Activated CD8-positive, alpha-beta memory T cell treated with anti-CD3 and anti-CD28 coated beads for 48 hours (primary cell): ENCODE measurements at places on chromosomes 12 and 14.

DNA sequence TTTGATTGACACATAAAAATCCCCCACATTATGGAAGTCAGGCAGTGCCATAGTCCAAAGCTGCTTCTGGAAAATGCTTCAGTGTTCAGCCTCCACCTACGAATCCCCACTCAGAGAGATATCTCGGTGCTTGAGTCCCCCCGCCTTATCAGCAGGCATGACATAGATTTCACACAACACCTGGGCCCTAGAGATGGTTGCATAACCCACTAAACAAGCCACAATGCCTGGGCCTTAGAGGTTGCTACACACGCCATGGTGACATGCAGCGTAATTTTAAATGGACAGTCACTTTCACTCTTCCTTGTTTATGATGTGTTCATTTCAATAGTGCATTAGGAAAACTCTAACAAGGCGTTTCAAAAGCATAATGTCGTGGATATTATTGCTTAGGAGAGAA lies 38.0 kb downstream of the CCDC60 start:
- DNase-seq = no peak

DNA sequence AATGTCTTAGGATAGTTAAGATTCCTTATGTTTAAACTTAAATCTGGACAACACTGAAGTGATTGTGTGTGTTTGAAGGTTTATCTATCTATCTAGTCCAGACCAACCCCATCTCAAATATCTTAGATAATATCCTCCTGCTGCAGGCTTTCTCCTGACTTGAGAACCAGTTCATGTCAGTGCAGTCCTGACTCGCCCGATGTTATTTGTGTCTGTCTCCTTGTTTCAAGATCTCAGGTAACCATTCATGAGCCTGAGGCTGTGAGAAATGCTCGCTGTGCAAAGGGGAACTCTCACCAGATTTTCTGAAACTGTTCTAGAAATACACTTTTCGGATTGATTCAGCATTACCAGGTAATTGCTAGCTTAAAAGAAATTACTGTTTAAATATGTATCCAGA lies 356.2 kb downstream of the SNAPC1 start:
- no peak for DNase-seq

DNA sequence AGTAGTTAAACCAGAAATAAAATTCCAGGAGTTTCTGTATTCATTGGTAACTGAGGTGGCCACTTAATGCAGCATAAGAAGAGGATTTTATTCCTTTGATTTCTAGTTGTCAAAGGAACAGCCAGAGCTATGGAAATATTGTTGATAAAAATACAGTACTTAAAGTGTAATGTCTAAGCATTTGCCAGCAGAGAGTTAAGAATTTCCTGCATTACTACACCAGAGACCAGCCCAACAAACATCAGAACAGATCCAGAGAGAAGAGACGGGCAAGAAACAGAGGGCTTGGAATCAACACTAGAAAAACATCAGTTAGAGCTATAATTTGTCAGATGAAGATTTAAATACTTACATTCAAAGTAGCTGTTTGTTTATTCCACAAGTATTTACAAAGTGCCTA lies 77.9 kb downstream of the ST8SIA1 start:
- DNase-seq = no peak

GRCh38 chr14:50795142-50795541 lies 35.8 kb downstream of the NIN start:
- no peak for DNase-seq

DNA sequence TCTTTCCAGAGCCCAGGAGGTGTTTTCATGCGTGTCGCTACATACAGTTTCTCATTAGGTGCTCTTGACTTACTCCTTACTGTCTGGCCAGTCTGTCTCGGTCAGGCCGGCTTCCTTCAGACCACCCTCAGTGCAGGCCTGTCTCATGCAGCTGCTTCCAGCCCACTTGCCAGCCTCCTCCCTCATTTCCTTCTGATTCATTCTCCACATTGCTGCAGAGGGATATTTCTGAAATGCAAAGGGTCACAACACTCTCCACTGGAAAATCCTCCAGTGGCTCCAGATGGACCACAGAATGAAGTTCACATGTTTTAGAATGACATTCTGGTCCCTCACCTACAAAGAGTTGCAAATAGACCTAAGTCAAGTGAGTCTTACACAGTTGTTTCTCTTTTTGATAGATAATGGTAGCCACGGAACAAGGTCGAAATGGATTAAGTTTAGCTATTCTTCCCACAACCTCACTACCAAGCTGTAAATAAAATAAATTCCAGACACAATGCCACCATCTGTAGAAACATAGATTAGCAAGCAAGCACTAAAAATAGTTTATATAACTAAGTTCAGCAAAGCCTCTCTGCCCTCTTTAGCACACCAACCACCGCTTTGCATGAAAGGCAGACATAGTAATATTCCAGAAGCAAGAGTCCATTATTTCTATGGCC lies 146.9 kb downstream of the ESR2 start:
- DNase-seq = no peak

DNA sequence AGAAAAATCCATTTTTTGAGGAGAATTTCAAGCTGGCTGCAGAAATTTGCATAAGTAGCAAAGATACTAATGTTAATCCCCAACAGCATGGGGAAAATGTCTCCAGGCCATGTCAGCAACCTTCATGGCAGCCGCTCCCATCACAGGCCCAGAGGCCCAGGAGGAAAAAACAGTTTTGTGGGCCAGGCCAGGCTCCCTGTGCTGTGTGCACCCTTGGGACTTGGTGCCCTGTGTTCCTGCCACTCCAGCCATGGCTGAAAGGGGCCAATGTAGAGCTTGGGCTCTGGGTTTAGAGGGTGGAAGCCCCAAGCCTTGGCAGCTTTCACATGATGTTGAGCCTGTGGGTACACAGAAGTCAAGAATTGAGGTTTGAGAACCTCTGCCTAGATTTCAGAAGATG lies 76.3 kb downstream of the MGAT4C start:
- no peak for DNase-seq

DNA sequence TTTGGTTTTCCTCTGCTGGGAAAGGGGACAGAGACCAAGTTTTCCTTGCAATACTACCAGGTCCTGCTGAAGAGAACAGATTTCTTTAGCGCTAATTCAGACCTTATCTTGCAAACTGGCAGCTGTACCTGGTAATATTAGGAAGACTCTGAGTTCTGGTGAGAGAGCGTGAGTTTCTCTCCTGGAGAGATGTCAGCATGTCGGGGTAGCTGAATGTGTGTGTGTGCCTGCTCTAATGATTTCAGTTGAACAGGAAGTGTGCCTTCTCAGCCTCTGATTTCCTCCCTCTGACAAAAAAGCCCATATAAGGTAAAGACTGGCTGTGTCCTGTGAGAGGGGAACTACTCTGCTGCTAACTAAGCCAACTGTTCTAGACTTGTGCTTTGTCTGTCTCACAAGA lies 10.3 kb upstream of the ERP27 start:
- DNase-seq = no peak

DNA sequence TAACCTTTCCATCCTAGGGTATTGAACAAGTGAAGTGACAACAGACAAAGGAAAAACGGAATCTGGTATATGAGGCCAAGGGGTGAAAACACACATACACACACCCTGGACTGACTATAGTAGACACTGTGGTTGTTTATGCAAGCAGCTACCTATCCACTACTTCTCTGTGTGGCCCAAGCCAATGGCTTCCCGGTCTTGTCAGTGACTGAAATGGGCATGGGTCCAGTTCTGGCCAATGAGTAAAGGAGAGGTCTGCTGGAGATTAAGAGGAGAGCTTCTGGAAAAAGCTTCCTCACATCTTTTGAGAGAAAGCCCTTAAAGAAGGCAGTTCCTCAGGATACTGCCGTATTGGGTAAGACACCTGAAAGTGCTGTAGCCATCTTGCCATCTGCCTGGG lies 19.3 kb downstream of the MBIP start:
- DNase-seq = no peak

DNA sequence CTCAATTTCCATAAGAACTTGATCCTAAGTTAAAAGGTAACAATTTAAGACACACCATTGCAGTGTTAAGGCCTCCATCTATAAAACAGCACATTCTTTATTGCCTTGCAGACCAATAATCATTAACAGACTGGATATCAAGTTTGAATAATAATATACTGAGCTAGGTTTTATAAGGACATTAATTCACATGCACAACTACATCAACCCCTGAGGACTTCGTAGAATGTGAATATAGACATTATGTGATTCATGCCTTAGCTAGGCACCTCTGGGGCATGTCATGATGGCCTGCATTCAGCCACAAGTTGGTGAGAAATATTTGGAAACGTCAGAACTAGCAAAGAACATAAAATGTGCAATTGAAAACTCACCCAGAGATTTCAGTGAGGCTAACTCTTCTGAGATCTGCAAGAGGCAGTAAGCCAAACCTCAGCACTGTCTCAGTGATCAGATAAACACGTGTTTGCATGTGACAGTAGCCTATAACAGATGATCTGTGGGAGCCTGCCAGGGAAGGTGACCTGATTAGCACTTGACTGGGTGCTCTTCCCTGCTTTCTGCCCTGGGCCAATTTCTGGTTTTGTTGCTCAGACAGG lies 492.2 kb downstream of the FLRT2 start:
- no peak for DNase-seq

DNA sequence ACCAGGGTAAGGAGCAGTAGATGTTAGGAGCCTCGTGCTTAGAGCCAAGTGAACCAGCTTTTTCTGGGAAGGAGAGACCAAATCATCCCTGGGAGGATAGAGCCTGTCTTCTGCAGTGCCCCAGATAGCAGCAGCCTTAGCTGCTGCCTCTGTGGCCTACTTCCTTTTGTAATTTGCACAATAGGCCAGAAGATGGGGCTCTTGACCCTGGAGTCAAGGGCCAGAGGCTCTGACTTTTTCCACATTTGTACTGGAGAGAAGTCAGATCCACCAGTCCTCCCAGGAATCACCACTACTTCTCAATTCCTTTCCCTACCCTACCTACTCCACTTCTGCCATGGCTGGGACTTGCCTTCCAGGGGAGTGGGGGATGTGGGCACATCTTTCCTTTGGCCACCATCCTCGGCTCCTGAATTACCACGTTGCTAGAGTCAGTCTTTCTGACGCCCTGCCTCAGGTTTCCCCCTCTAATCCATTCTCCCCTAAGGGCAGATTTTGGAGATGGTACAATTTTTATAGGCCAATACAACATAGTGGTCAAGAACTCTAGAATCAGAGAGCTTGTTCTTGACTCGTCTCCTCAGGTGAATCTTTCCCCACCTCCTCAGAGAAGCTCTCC lies 3.3 kb upstream of the SLC4A8 start:
- peak; percentile 24 for DNase-seq

DNA sequence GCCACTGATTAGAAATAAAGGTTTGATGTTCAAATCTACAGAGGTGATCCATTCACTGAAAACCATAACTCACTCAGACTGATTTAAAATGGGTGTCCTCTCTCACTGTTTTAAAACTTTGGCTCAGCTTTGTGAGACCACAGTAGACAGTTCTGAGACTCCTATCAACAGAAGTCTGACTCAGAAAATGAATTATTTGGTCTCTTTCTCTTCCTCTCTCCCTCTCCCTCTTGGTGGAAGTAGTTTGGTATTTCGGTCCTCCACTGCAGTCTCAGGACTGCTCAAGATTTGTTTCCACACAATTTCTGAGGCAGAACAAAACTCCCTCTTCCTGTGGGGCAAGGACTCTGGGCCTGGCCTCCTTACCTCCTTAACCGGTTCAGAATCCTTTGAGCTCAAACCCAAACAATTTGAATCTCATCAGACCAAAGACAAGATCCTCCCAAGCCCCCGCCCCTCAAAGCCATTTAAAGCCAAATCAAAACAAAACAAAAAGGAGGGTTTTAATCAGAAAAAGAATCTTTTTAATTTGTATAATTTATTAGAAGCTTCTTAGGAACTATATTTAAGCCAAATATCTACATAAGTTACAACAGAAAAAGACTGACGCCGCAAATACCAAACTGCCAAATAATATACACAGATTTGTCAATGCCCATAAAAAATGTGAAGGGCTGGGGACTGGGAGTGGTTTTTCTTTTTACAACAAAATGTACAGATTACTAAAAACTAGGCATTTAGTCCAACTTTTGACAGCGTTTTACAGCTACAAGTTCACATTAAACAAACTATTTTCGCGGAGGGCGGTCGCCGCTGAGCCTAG lies 3.9 kb downstream of the NKX2-1 start:
- DNase-seq = no peak

DNA sequence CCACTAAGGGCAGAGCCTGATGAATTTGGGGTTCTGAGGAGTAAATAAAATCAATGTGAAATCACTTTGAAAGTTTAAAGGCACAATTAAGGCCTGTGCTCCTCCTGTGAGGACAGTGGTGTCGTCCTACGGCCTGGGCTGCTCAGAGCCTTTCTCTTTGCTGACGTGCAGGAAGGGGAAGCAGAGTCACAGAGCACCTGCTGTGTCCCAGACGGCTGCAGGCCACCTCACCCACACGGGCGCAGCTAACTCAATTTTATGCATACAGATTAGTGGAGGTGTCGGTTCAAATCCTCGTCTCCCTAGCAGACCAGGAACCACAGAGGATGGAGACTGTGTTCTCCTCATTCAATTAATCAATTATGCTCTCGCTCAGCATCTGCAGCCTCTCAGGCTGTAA lies 11.4 kb upstream of the DLK1 start:
- no peak for DNase-seq

DNA sequence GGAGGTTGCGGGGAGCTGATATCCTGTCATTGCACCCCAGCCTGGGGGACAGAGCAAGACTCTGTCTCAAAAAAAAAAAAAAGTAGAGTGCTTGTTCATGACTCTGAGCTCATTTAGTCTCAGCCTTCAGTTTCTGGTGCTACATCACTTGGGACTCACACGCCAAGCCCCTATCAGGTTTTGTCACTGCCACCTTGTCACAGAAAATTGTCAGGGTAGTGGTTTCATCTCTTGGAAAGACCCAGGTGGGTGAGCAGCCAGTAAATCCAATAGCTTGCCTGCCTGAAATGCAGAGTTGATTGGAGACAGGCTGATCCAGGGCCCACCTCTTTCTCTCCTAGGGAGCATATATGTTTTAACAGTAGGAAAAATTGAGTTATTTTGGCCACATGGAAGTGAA lies 113.0 kb downstream of the FGD4 start:
- no peak for DNase-seq

- DNase-seq = no peak
Measured at GRCh38 chr12:104586351-104586919, 129.7 kb downstream of the CHST11 start.

- no peak for DNase-seq
Measured at GRCh38 chr12:125271892-125272291, 206.7 kb downstream of the AACS start.

- no peak for DNase-seq
Measured at GRCh38 chr12:88958946-88959345, 378.7 kb upstream of the KITLG start.

DNA sequence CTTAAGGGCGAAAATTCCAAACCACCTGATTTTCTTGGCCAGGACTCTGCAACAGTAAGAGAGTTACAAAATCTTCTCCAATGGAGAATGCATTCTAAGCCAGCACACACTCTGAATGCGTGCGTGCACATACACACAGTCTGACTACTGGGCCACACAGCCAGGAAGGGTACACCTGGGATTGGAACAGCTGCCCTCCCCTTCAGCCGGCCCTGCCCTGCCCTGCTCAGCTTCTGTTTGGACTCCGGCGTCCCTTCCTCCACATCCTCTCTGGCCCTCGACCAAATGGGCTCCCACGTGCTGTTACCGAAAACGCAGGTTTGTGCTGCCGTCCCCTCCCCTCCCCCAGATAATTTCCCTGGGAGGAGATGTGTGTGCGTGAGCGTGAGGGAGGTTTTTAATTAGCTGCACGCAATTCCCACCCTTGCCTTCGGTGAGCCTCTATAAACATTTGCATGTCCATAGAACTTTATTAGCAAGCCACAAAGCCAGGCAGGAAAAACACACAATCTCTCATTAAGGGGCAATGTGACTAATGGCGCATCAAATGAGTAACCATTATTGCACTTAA lies 43.0 kb downstream of the CCNK start:
- DNase-seq = no peak
